ENCODE measurements at places on chromosomes 1 and 21.

DNA sequence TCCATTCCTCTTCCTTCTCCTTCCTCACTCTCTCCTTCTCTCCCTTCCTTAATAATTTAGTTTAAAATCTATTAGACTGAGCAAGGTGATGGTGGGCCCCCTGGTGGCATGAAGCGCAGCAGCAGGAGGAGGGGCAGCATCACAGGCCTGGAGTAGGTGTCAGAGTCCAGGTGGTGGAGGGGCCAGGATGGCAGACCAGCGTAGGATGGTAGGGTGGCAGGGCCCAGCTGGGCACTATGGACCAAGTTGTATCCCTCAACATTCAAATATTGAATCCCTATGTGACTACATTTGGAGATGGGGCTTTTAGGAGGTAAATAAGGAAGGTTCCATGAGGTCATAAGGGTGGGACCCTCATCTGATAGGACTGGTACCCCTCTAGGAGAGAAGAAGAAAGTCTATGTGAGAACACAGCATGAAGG is 61.0 kb downstream of the WDR4 start:
- DNase-seq: peak; percentile 71

DNA sequence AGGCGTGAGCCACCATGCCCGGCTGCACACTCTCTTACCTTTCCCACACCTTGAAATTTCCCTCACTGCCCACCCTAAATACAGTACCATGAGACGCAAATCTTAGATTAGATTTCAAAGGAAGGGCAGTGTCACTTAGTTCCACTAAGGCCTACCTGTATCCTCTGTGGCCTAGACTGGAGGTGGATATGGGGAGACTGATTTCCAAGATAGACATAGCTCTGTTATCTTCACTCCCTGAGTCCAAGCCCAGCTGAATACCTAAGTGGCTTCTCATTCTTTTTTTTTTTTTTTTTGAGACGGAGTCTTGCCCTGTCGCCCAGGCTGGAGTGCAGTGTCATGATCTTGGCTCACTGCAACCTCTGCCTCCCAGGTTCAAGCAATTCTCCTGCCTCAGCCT is 89.0 kb downstream of the SLC16A1 start:
- no peak for DNase-seq

- no peak for DNase-seq
These were observed 356.0 kb downstream of the TGFB2 start for GRCh38 chr1:218701131-218701530.

DNA sequence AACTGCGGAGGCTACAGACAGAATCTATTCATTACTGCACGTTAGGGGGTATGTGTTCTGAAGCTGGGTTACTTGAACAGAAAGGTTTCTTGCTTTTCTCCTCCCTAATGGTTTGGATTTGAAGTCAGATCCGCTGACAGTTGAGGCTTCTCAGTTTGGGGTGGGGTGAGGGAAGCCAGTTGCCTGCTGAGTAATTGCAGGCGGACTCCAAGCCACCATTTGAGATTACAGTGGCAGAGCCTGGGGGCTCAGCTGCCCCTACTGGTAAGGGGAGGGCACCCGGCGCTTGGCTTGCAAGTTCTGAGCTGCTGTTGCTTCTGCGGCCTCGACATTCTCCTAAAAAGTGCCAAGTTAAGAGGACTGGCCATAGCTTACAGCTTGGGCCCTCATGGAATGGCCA is 2.0 kb downstream of the GRHL3 start:
- DNase-seq: peak; percentile 17

GRCh38 chr1:13697738-13698137 is 2.2 kb upstream of the PRDM2 start:
- no peak for DNase-seq

- no peak for DNase-seq
These were observed 97.1 kb downstream of the DUSP10 start for GRCh38 chr1:221644663-221645258.

GRCh38 chr1:174637487-174637886 is 189.7 kb downstream of the GPR52 start:
- no peak for DNase-seq

DNA sequence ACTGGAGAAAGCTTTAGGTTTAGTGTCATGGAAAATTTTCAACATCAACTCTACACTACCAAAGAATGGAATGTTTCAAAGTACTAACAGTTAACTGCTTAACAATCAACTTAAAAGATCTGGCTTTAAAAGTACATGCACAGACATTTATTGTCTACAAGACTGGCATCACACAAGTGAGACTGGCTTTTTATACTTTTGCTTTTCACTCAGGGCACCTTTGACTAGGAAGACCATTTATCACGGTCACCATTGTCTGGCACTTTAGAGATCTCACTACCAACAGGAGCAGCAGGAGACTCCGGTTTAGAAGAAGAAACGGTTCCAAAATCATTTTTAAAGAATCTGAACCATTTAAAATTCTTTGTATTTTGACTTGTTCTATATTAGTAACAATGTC is 812.3 kb downstream of the ADGRL2 start:
- no peak for DNase-seq

DNA sequence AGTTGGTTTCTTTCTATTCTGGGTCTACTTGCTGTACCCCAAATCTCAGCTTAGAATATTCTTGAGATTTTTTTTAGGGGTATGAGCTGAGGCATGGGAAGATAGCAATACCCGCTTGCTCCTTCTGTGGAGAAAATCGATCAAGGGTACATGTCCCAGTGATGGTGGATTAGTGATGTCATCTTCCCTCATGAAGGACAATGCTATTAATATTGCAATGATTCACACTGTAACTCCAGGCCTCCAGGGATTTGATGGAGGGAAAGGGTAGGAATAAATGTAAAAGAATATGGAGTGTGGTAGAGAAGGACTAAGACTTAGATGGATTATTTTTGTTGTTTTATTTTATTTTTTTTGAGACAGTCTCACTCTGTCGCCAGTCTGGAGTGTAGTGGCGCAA is 47.4 kb downstream of the XCL1 start:
- DNase-seq: no peak

DNA sequence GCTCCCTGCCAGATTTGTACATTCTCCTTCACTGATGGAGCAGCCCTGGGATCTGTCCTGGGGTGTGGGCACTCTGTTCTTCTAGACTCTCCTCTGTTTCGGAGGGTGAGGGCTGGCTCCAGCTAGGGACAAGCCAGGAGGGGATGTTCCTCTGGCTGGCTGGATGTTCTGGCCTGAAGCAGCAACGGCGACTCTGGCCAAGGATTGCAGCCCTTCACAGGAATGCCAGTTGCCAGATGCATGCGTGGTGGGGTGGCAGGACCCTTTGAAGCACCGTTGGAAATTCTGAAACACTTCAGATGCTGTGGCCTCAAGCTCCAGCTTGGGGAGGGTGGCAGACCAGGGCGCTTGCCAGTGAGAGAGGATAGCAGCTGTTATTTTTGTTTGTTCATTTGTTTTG is 210.9 kb downstream of the TRABD2B start:
- no peak for DNase-seq

DNA sequence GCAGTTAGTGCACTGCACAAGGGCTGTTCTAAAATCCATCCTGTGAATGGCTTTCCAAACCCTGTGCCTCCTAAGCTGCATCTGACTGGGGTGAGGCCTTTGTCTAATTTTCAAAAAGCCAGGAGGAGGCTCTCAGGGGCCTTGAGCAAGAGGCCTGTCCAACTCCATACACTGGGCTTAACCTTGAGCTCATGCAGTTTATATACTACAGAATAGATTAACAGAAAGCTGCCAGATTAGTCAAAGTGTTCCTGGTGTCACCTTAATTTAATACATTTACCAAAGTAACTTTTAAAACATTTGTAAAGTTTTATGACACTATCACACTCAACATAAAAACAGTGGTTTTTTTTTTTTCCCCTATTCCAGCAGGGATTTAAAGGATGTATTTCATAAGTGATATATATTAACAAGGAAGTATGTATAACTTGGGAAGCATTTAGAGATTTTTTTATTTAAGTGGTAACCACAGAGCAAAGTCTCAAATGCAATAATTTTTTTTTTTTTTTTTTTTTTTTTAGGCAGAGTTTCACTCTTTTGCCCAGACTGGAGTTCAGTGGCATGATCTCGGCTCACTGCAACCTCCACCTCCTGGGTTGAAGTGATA is 23.3 kb downstream of the CTH start:
- no peak for DNase-seq

DNA sequence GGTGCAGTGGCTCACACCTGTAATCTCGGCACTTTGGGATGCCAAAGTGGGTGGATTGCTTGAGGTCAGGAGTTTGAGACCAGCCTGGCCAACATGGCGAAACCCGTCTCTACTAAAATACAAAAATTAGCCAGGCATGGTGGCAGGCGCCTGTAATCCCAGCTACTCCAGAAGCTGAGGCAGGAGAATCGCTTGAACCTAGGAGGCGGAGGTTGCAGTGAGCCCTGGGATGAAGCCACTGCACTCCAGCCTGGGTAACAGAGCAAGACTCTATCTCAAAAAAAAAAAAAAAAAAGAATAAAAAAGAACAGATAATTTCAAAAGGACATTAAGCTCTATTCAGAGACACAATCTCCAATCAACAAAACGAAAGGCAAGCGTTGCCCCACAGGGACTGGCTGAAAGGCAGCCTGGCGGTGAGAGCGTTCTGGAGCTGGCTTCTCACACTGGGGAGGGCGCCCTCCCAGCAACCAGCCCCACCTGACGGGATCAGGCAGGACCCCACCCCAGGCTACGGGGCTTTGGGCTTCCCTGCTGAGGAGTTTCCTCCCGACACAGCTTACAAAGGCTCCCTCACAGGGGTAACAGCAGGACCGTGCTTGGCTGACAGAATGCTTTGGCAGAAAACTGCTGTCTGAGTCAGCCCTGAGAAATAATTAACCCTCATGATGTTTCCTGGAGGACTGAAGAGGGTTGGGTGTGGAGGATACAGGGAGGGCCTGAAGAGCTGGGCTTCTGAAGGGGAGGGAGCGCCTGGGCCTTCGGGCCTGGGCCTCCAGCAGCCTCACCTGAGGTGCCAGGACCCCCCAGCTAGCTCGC is 31.1 kb upstream of the SRP9 start:
- DNase-seq: no peak

GRCh38 chr1:147208619-147209018 is 16.5 kb downstream of the FMO5 start:
- no peak for DNase-seq

- no peak for DNase-seq
These were observed 115.1 kb downstream of the PROX1 start for GRCh38 chr1:214102907-214103306.

GRCh38 chr1:225532240-225532944 is 104.6 kb upstream of the LBR start:
- no peak for DNase-seq

DNA sequence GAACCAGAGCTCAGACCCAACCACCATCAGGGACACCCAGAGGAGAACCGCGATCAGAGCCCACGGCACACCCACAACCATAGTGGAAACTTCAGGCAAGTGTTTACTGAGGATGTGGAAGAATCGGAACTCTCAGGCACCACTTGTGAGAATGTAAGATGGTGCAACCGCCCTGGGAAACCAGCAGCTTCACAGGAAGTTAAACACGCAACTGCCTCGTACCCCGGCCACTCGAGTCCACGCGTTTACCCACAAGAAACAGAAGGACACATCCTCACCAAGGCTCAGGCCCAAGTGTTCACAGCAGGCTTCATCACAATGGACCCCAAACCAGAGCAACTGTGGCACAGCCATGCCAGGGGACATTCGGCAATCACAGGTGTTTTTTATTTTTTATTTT is 51.4 kb upstream of the COL6A2 start:
- no peak for DNase-seq

- DNase-seq: no peak
These were observed 89.2 kb downstream of the PLXNA2 start for GRCh38 chr1:208154679-208155642.

GRCh38 chr1:153928245-153928644 is 5.5 kb upstream of the GATAD2B start:
- no peak for DNase-seq

DNA sequence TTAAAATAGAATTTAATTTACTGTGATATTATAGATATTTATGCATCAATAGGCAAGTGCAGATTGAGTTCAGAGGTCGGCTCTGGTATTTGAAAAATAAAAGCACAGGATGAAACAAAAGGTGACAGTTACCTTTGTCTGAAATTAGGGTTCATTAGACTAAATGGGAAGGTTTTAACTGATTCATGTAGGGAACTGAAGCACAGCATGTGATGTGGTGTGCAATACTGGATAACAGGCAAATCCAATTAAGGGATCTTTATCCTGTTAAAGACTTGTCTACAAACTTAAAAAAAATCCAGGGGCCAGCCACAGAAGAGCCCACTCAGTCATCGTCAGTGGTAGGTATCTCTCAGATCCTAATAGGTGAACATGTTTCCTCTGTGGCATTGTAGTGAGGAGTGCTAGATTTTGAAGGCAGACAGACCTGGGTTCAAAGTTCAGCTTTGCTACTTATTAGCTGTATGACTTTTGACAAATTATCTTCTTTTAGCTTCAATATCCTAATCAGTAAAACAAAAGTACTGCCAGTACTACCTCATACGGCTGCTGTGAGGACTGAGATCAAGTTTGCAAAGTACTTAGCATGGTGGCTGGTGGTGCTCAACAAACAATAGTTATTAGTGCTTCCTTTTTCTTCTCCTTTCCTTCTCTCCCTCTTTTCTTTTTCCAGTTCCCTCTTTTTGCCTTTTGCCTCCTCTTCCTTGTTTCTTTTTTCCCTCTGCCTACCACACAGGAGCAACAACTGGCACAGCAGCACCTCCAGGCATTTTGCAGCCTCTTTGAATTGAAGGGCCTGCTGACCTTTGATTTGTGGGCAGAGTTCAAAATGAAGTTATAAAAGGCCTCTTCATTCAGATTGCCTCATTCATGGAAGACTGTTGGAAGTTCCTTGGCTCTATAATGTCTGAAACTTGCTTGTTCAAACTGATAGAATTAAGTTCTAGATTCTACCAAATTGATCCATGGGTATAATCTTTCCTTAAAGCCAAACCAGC is 44.9 kb upstream of the FOXD3 start:
- DNase-seq: no peak

- DNase-seq: no peak
These were observed 33.8 kb downstream of the STYXL2 start for GRCh38 chr1:167127661-167128060.

- DNase-seq: no peak
These were observed 413.3 kb upstream of the ZRANB2 start for GRCh38 chr1:71494163-71494562.
